ENCODE measurements at places on chromosomes 4 and X. TPM values are rescaled to one million over a fixed set of nuclear protein-coding genes. Genes with fewer than 3 reads are reported as not detected.
A peak's percentile ranks its signal among the peaks of the same experiment; 100 is the strongest.

- no peak for DNase-seq
Observed at GRCh38 chr4:128913228-128913627, 103.7 kb downstream of the JADE1 start.

- DNase-seq: no peak
Observed at GRCh38 chrX:39749135-39749534, 348.6 kb downstream of the BCOR start.

DNA sequence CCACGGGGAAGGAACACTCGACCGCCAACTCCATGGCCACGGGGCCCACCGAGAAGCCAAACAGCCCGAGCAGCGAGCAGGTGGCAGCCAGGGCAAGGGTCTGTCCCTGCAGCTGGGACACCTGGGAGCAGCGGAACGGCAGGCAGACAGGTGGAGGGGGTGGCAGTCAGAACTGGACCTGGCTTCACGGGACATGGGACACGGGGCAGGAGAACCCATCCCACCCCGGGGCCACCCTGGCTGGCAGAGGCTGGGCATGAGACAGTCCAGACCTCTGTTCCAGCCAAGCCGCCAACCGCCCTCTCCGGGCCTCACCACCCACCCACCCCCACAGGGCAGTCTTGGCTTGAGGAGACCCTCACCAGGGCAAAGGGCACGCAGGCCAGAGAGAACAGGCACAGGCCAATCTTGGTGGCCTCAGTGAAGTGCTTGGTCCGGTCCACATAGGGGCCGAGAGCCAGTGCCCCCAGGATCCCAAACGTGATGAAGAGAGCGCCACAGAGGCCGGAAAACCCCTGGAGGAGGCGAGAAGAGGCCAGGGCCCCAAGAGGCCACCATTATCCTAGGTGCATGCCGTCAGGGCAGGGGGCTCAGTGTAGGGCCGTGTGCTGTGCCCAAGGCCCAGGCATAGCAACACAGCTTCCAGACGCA, 5.6 kb downstream of the SLC49A3 start:
- no peak for DNase-seq

DNA sequence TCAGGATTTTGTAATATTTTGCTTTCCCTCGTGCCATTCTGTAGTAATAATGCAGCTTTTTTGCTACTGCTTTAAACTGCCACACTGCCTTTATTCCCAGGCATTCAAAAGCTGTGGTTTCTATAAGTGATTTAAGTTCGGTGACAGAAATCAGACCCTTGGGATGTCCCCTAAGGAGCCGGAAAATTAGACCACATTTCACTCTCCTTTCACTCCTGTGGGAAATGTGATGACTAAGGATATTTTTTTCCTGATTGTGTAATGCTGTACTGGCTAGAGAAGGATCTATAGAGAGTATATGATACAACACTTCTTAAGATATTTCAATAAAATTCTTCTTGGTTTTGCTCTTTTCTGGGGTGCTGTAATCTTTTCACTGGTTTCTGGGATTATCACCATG, 24.4 kb downstream of the UGT2A3 start:
- peak; percentile 20 for DNase-seq

DNA sequence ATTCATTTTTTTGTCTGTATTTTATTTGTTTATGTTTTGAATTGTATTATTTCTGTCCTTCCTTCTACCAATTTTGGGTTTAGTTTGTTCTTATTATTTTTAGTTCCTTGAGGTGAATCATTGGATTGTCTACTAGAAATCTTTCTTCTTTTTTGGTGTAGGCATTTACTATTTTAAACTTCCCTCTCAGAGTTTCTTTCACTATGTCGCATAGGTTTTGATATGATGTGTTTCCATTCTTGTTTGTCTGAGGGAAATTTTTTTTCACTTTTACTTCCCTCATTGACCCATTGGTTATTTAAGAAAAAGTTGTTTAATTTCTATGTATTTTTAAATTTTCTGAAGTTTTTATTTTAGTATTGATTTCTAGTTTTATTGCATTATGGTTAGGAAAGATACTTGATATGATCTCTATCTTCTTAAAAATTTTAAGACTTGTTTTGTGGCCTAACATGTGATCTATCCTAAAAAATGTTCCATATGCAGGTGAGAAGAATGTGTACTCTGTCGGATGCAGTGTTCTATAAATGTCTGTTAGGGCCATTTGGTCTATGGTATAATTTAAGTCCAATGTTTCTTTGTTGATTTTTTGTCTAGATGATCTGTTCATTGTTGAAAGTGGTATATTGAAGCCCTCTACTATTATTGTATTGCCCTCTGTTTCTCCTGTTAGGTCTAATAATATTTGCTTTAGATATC, 68.8 kb downstream of the IL15 start:
- no peak for DNase-seq

GRCh38 chr4:37767546-37767945, 58.9 kb upstream of the PGM2 start:
- DNase-seq: peak; percentile 88

DNA sequence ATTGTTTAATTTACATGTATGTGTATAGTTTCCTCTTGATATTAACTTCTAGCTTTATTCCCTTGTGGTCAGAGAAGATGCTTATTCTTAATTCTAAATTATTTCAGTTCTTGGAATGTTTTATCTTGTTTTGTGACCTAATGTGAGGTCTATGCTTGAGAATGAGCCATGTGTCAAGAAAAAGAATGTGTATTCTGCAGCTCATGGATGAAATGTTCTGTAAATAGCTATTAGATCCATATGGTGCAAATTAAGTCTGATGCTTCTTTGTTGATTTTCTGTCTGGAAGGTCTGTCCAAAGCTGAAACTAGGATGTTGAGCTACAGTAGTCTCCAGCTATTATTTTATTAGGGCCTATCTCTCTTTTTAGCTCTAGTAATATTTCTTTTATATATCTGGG, 187.3 kb upstream of the RASGEF1B start:
- no peak for DNase-seq

- no peak for DNase-seq
Observed at GRCh38 chr4:26611372-26611771, 27.5 kb downstream of the TBC1D19 start.

- DNase-seq: no peak
Observed at GRCh38 chr4:186596346-186596745, 41.0 kb upstream of the MTNR1A start.

The HMGN5 gene
- total RNA-seq: 1.7 TPM

The OTC gene
- total RNA-seq: not detected

The ERAS gene
- not detected for total RNA-seq

The RIPPLY1 gene
- total RNA-seq: not detected

The FAAH2 gene
- 0.92 TPM for total RNA-seq

The ZNF141 gene
- 7.2 TPM for total RNA-seq

All from foreskin keratinocyte (primary cell).